ENCODE measurements at places on chromosomes 3 and 15.

- DNase-seq = no peak
These were observed 145.8 kb upstream of the UBE2E1 start for GRCh38 chr3:23659840-23660430.

DNA sequence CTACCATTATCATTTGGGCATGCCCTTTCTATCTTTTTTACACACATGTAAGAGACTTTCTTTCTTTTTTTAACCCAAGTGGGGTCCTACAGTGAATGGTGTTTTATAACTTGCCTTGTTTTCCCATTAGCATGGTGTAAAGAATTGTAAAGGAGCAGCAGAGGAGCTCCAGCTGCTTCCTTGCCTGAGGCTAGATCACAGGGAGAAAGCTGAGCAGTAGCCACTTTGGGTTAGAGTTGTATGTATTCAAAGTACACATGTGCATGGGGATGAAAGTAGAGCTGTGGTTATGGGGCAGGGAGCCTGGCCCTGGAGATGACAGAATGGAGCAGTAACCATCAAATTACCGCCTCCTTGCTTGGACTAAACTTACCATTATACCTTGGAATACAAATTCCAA, 231.1 kb upstream of the PDZRN3 start:
- no peak for DNase-seq

DNA sequence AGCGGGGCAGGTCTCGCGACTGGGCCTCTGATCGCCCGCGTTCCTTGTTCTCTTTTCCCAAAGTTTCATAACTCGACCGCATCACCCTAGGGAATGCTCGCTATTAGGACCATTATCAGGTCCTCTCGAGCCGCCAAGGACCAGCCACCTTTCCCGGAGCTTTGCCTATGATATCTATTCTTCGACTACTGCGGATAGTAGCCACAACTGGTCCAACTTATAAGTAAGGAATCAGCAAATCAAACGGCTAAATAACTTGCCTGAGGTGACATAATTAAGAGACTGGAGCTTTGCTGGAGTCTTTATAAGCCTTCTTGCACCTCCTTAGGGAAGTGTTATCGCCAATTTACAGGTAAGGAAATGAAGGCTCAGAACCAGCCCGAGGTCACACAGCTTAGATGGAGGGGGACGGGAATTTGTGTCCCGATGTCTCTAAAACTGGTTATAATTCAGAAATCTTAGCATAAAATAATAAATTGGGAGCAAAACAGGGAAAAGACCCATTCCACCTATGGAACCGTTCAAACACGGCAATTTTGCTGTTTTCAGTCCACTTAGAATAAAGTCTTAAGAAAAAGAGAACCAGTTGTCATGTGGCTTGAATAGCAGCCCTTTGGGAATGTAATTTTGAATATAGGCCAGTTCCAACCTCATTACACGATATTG, 479 bp upstream of the PLD1 start:
- no peak for DNase-seq

DNA sequence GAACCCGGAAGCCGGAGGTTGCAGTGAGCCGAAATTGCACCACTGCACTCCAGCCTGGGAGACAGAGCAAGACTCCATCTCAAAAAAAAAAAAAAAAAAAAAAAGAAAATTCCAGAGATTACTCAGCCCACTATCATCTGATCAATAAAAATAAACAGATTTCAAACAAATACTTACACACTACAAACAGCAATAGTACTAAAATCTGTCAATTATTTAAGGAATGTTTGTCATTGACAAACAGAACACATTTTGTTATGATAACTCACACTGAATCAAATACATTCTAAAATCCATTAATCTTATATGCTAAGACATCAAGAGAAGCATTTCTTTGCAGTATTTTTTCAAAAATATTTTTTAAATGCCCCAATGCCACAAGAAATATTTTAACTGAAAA, 7.6 kb downstream of the MYO9A start:
- no peak for DNase-seq

DNA sequence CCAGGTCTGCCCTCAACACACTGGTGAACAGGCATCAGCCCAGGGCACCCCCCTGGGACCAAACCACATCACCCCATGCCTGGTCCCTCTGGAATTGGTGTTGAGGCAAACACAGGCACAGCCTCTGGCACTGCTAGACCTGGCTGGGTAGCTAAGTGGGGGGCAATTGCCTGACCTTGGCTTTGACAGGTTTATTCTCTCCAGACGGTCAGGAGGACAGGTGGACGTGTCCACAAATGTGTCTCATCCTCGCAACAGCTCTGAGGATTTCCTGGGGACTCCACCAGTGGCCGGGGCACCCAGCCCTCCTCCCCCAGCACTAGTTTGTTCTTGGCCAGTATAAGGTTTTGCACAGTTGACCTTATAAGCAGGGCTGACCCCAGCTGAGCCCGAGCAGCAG, 31.3 kb downstream of the TKT start:
- DNase-seq = no peak

- no peak for DNase-seq
These were observed 26.6 kb downstream of the FBLN2 start for GRCh38 chr3:13575459-13576061.

DNA sequence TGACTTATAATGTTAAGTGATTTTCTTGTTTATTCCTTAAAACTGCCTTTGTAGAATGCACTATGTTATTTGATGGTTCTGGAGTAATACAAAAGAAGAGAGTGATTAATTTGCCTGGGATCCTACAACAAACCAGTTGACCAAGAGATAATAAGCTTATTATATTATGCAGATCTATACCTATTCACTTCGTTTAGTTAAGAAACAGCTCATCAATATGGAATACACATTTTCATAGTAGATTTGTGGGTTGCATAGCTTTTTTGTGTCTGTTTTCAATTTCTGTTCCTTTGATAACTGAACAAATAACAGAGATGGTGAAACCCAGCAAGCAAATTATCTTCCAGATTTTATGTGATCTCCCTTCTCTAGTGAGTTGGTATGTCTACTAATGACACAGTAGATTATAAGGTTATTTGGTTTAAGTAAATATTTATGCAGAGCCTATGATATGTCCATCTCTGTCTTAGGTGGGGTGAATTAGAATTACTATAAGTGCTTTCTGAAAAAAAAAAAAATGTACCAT, 443.3 kb upstream of the TPRG1 start:
- DNase-seq = no peak

DNA sequence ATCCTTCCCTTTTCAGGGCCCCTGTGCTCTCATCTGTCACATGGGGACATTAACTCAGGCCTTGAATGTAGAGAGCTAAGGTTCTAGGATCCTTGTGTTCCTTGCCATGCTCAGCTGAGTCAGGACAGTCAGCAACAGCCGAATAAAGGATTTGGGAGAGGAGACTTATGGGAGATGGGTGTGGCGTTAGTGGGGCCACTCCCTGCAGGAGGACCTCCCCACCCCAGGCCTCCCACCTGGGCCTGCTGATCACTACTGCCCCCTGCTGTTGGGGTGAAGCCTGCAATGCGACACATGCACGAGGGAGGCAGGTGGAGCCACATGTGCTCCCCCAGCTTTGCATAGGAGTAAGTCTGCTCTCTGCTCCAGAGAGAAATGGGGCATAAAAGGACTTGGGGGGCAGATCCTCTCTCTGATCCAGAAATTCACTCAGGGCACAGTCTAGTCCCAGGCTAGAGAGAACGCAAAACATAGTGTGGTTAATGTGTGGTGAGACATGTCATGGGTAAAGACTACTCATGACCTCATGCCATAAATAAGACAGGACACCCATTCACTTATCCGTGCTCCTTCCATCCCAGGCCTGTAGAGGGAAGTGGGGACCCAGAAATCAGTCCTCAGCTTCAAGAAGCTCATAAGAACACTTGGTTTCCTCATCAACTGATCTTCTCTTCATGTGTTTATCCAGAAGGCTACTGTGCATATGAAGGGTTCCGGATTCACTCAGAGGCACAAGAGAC, 19.4 kb downstream of the RBP1 start:
- DNase-seq = no peak

GRCh38 chr3:13296662-13297061, 123.5 kb downstream of the NUP210 start:
- peak; percentile 71 for DNase-seq

- no peak for DNase-seq
These were observed 138.3 kb downstream of the TAFA4 start for GRCh38 chr3:68793759-68794701.

Data from cerebellar cortex (tissue), 1 donor.